ENCODE measurements at places on chromosomes 1 and 21.
A peak's percentile ranks its signal among the peaks of the same experiment; 100 is the strongest.

- no peak for DNase-seq
Measured at GRCh38 chr21:45030682-45031570, 43.5 kb upstream of the ADARB1 start.

DNA sequence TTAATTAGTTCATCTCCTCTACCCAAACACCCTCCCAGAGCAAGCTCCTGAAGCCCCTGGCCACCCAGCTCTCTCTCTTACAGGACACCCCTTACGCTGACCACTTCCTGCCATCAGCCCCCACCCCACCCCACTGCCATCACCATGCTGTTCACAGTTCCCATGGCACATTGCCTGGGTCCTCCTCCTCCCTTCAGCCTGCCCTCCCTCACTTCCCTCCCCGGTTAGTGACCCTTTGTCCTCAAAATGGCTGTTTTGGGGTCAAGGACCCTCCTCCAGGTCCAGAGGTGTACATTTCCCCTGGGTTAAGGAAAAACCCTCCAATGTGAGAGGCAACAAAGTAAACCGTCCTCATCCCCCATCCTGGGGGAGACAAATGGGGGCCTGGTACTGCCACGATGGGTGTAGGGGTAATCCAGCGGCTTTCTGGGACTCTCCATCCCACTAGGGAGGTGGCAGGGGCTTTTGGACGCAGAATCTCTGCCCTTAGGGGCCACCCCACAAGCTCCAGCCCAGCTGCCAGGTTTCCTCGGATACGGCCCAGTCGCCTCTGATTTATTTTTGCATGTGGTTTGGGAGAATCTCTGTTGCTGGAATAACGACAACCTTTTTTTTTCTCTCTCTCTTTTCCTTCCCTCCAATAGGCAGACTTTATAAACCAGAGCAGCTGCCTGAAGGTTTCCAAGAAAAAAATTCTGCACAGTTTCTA is 8.5 kb downstream of the CAMK2N1 start:
- no peak for DNase-seq

DNA sequence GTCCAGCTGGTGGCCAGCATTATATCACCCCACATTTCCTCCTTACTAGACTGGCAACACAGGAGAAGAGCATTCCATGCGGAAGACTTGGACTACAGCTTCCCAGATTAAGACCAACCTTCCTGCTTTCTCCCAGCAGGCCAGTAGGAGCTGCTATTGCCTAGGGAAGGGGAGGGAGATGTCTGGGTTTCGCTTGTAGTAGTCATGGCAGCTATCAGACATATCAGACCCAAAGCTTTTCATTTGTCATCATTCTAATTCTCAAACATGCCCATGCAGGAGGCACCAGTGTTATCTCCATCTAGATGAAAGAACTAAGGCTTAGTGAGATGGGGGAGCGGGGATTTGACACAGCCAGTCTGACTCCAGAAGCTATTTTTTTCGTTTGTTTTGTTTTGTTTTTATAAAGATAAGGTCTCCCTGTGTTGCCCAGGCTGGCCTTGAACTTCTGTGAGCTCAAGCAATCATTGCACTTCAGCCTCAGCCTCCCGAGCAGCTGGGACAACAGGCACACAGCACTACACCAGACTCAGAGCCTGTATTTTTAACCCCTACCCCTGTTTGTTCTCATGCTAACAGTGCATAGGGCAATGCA is 4.5 kb downstream of the PLA2G2A start:
- no peak for DNase-seq

- DNase-seq, result no peak
Measured at GRCh38 chr1:179990847-179991246, 36.2 kb downstream of the CEP350 start.

- DNase-seq, result no peak
Measured at GRCh38 chr1:25245809-25246599, 1.2 kb downstream of the RSRP1 start.

- DNase-seq, result no peak
Measured at GRCh38 chr1:175222296-175222938, 29.8 kb upstream of the KIAA0040 start.

- no peak for DNase-seq
Measured at GRCh38 chr1:160261556-160261892, 825 bp downstream of the DCAF8 start.

DNA sequence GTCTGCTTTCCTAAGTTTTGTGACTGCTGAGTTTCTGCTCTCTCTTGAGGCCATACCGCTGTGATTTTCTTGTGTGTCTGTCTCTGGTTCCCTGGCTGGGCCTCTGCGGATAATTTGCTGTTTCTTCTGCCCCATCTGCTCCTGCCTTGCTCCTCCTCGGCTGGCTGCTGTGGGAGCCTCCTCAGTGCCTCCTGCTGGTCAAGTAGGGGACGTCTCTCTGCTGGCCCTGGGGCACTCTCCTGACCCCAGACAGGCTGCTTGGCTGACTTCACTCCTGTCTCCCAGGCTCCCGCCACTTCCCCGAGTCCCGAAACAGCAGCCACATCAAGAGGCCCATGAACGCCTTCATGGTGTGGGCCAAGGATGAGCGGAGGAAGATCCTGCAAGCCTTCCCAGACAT is 28.5 kb downstream of the ETNK2 start:
- DNase-seq, result no peak

- no peak for DNase-seq
Measured at GRCh38 chr1:59595774-59596173, 219.0 kb upstream of the HOOK1 start.

DNA sequence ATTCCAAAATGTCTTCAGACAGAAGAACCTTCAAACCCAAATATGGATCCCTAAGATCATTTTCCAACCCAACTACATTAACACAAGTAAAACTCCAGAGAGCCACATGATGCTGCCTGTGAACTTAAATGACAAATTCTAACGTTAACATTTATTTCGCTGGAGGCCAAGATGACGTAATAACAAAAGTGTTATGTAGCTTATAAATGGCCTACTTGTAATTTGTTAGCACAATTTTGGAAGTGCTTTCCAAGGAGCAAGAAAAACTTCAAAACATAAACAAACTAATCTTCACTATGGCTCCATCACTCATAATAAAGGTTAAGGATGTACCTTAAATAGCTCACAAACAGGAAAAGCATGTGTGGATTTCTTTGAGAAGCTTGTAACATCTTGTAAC is 126.7 kb downstream of the HLCS start:
- DNase-seq, result no peak

DNA sequence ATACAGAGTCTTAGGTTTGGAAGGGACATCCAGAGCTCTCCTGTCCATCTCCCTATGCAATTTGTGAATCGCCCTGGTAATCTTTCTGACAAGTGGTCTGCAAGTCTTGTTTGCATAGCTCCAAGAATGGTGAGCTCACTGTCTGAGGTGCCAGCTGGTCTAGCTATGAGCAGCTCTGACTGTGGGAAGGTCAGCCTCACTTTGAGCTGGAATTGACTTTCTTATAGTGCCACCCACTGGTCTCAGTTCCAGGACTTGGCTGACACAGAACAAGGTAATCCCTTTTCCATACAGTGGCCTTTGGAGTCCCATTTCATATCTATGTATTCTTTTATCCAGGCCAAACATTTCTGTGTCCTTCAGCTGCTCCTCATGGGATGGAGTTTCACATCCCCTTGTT is 95.6 kb upstream of the C8B start:
- no peak for DNase-seq

DNA sequence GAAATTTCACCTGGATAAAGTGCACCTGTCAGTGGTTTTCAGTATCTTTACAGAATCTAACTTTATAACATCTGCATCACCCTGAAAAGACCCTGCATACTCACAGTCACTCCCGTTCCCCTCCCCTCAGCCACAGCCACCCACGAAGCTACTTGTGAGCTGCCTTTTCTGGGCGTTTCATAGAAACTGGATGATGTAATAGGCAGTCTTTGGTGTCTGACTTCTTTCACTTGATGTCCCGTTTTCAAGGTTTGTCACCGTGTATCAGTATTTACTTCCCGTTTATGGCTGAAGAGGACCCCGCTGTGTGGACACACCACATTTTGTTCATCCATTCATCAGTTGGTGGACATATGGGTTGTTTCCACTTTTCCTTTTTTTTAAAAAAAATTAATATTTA is 47.8 kb upstream of the LRRC3 start:
- DNase-seq, result no peak

GRCh38 chr1:226872437-226872836 is 2.0 kb downstream of the PSEN2 start:
- no peak for DNase-seq

DNA sequence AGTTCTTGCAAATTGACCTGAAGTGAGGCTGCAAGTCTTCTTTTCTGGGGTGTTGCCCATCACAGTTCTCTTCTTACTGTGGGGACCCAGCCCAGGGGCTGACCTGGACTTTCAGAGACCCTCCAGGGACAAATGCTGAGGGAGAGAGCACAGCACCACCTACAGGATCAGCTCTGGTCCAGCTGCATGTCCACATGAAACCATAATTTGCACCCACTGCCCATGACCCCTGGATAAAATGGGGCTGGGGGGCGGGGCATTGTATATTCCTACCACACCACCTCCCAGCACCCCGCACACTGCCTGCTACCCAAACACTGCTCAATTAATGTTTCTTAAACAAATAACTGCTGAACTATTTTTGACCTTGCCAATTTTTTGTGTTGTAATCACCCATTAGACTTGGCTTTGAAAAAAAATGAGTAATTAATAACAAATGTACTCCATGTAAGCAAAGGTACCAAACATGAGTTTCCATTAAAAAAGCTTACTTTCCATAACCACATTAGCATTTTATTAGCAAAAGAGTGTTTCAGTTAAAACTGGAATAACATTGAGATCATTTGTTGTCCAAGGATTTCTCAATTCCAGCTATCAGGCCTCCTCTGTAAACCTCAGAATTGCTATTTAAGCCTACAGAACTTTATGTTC is 168.0 kb upstream of the RAB4A start:
- DNase-seq, result no peak

DNA sequence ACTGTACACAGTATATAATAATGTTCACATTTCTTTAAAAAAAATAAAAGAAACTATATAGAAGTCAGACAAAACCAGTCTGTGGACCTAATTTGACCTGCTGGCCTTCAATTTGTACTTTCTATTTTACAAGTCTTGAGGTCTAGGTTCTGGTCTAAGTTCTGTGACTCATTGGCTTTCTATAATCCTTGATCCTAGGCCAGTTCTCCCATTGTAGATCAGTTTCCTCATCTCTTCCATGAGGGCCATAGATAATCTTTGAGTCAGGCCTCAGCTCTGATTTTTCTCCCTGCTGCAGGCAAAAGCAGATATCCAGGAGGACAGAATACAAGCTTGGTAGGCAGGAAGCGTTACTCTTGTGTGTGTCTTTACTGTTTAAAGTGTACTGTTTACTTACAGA is 603.7 kb upstream of the CAMK1G start:
- no peak for DNase-seq

- DNase-seq, result no peak
Measured at GRCh38 chr1:20449735-20450311, 36.2 kb downstream of the CAMK2N1 start.

- no peak for DNase-seq
Measured at GRCh38 chr1:91476533-91477217, 24.0 kb upstream of the CDC7 start.

GRCh38 chr1:65253800-65254319 is 55.5 kb upstream of the DNAJC6 start:
- DNase-seq, result no peak

DNA sequence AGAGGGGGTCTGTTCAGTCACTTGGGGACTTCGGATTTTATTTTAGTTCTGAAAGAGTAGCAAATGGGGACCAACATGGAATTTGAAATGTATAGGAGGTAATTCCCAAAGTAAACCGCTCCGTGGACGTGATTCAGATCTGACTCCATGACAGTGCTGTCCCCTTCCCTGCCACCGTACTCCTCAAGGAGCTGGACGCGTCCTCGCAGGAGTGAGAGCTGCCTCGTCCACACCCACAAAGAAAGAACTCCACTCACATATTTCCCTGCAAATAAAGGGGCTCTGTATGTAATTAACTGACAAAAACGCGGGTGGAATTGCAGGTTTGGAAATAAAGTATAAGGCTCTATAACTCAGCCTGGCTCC is 183.6 kb downstream of the ETS2 start:
- no peak for DNase-seq

- DNase-seq, result no peak
Measured at GRCh38 chr21:21712748-21713520, 714.7 kb downstream of the NCAM2 start.

DNA sequence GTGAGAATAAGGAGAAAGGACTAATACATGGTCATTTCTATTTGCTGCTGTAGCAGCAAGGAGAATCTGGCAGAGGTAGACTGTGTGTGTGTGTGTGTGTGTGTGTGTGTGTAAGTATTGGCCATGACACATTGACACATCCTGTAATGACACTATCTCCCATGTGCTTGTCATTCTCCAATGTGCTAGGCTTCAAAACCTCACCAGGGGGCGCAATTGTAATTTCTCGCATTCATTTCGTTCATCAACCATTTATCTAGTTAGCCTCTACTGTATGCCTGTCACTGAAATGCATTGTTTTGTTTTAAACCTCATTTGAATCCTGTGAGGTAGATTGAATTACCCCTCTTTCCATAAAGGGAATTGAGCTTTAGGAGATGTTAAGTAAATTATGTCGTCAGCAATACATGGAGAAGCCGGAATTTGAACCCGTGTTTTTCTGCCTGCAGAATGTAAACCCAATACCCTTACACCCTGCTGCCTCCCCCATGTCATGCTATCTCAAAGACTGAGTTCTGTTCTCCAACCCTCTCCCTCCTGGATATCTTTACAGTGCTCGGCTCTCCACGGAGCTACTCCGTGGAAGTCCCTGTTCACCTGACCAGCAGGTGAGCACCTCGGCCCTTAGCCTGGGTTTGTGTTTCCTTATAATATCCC is 100.8 kb downstream of the UCK2 start:
- peak; percentile 10 for DNase-seq

- DNase-seq, result no peak
Measured at GRCh38 chr1:225488676-225489075, 60.8 kb upstream of the LBR start.

DNA sequence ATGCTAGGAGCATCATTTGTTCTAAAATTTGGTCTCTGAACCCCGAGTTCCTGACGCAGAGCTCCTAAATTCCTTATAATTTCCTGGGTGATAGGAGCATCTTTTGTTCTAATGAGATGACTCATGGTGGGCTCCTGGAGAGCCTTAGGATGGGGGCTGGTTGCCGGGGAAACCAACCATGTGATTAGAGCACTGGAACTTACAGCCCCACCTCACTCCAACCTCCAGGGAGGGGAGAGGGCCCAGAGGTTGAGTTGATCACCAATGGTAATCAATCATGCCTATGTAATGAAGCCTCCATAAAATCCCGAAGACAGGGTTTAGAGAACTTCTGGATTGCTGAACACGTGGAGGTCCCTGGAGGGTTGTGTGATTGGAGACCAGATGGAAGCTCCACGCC is 7.7 kb downstream of the SHISAL2A start:
- DNase-seq, result no peak

All from NCI-H1930 (cell line).